RPMI7951 (cell line): ENCODE measurements at places on chromosomes 5 and 9. TPM values are rescaled to one million over a fixed set of nuclear protein-coding genes. Genes with fewer than 3 reads are reported as not detected.

DNA sequence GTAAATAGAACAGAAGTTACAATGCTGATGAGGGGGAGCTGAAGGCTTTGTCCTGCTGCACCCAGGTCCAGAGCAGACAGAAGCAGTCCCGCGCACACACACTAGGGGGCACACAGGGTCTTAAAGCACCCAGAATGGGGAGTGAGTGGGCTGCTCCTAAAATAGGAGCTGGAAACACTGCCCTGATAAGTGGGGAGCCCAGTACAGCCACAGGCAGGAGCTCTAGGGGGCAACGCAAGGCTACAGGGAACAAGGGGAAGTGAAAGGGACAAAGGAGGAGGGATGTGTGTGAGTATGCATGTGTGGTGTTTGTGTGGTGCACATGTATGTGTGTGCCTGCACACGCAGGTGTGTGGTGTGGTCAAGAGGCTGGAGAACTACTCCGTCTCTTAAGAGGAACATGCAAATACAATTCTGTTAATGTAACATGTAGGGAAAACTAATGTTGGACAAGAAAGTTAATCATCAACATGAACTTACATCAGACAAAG, 191.5 kb downstream of the ROR2 start:
- DNase-seq: peak; percentile 29

DNA sequence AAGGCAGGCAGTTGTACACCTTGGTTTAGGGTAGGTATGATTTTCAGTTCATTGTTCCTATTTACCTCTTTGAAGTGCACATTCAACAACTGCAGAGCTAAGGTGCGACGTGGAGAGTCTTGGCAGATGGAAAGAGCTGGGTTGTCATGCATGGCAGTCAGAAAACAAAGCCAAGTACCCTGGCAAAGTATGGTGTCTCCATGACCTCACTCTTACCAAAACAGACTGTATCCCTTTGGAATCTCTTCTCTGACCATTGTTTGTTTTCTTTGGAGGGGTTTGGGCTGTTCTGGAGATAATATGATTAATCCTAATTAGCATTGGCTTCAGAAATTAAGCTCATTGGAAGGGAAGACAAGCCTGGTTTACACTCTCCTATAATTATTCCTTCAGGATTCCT, 665.7 kb downstream of the DNAH5 start:
- DNase-seq: peak; percentile 35

CCDC107 gene
- 18.1 and 32.5 TPM in 2 replicates for total RNA-seq

GRCh38 chr5:143495821-143496275, 92.4 kb upstream of the NR3C1 start:
- peak; percentile 54 for DNase-seq

DNA sequence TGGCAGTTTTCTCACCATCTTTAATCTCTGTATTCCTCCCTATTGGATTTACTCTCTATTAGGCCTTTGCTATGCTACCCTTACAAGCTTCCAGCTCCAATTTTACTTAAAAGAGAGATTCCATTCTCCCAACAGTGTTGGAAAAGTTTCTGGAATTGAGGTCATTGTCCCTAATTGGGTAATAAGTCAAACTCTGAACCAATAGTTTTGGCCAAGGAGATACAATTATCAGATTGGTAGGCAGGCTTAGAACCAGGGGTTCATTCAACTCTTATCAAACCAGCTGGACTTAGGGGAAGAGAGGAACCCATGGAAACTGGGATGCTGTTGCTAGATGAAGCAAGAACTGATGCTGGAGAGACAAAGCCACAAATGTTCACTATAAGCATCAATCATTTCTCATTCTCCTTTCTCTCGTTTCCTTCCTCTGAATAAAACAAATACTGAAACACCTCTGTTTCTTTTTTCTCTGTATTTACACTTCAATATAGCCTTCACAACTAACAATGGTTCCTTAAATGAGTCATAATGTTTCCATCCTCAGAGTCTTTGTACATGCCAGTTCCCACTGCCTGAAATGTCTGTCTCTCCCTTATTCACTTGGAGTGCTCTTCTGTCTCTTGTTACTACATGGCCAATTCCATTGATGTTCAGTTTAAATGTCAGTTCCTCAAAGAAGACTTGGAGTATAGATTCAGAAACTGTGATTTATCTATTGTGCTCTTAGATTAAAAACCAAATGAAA, 587.3 kb downstream of the GABRG2 start:
- DNase-seq: no peak

DNA sequence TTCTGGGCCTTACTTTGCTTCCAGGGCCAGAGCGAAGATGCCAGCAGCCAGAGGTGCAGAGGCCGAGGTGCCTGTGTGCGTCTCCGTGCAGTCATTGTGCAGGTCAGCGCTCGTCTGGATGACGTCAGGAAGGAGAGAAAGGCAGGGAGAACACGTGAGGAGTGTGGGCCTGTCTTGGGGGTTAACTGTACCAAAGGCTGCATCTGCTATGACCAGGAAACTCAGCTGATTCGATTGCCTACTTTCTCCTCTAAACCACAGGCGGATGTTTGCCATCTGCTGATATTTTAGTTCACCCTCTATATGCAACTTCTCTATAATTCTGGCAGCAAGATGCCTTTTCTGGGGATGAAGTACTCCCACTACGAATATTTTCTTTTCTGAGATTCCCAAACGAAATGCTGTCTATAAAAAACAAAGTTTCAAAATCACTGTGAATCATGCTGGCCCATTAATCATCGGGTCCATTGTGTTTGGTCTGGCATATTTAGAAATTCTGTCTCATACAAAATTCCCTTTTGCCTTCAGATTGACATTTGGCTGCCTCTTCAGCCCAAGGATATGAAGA, 24.8 kb downstream of the PCSK1 start:
- peak; percentile 80 for DNase-seq

GRCh38 chr5:157327771-157328170, 61.8 kb downstream of the CYFIP2 start:
- DNase-seq: no peak

DNA sequence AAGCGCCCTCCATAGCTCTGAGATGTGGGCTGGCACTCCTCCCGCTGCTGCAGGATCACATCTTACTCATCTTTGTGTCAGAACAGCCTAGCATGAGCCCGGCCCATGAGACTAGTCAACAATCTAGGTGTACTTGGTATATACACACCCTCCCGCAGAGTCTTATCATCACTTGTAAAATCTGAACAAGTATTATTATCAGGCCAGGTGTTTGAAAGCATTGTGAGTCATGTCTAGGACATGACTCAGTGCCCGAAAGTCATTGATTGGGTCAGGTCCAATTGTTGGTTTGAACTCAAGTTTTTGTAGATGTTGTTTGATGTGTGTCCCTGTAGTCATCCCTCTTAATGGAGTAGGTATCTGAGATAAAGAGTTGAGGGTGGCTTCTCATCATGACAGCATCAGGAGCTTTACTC, 108.7 kb downstream of the CFAP90 start:
- DNase-seq: peak; percentile 49

DNA sequence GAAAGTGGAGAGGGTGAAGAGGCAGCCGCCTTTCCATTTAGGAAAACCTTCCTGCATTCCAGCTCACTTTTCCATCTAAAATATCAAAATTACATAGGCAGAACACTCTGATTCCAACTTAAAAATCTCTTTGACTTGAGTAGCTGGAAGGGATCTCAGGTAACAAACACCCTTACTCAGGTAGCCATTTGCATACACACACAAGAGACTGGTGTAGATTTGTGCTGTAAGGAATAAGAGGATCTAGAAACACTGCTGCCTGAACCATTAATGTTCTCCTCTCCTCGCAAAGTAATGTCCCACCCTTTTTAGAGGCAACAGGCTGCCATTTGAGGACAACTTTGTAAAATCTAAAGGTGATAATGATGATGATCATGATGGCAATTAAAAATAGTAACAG, 53.5 kb downstream of the BNC2 start:
- no peak for DNase-seq

OR1L1 gene
- total RNA-seq: not detected in 2 replicates

GBGT1 gene
- total RNA-seq: 0.59 and 1.3 TPM in 2 replicates

- no peak for DNase-seq
These were observed 510.9 kb upstream of the ZNF608 start for GRCh38 chr5:125257057-125257972.

CDC37L1 gene
- total RNA-seq: 11.8 and 15.0 TPM in 2 replicates

GRCh38 chr5:134642931-134643530, 5.6 kb upstream of the SEC24A start:
- no peak for DNase-seq

- DNase-seq: peak; percentile 3
These were observed 687 bp downstream of the LYSMD3 start for GRCh38 chr5:90528601-90529193.

GRCh38 chr5:160619381-160619780, 197.7 kb downstream of the PTTG1 start:
- DNase-seq: no peak

DROSHA gene
- total RNA-seq: 27.6 and 29.8 TPM in 2 replicates

DNA sequence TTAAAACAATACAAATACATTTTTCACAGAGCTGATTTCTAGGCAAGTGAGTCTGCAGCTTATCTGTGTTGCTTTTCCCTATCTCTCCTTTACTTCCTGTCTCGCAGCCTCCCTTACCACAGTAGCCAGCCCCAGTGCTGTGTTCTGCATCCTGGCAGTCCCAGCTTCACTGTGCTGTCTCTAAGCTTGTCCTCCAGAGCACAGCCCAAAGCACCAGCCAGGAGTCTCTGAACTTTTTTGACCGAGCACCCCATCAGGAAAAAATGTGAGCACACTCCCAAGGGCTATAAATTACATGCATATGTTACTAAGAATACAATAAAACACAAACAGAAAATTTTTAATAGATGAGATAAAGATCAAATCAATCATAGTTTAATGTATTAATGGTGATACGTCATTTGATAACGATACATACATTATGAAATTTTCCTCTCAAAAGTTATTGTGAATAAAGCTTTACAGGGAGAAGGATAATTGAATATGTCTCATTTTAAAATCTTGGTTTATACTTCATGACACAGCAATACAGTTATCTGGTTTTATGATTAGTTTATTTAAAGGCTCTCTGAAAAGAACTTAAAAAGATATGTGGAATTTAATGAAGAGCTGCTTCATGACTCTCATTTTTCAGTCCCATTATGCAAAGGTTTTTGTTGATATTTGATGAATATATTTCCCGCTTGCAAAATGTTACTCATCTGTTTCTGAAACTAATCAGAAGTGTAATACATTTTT, 7.3 kb upstream of the RHOBTB3 start:
- no peak for DNase-seq

- DNase-seq: no peak
These were observed 10.4 kb downstream of the GMCL2 start for GRCh38 chr5:178176791-178177190.

MVB12B gene
- total RNA-seq: 1.6 and 2.2 TPM in 2 replicates

NSG2 gene
- not detected in 2 replicates for total RNA-seq

- DNase-seq: no peak
These were observed 44.5 kb upstream of the NR3C1 start for GRCh38 chr5:143447983-143448382.

GRCh38 chr9:123599781-123600180, 243.8 kb downstream of the CRB2 start:
- DNase-seq: no peak

CDH12 gene
- total RNA-seq: 6.2 and 8.9 TPM in 2 replicates

DNA sequence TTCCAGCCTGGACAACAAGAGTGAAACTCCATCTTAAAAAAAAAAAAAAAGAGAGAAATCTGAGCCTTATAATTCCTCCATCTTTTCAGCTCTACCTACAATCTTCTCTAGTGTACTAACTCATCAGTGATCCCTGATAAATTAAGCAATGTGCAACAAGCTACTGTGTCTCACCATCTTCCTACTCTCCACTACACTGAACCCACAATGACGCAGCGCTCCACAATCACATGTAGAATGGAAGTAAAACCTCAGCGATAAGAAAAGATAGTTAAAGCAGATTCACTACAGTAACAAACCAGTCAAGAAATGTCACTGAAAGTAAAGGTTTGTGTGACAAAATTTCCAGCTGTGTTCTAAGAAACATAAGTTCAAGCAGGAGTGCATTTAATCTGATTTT, 13.5 kb downstream of the ABCA1 start:
- DNase-seq: no peak

TAF11L5 gene
- not detected in 2 replicates for total RNA-seq

DNA sequence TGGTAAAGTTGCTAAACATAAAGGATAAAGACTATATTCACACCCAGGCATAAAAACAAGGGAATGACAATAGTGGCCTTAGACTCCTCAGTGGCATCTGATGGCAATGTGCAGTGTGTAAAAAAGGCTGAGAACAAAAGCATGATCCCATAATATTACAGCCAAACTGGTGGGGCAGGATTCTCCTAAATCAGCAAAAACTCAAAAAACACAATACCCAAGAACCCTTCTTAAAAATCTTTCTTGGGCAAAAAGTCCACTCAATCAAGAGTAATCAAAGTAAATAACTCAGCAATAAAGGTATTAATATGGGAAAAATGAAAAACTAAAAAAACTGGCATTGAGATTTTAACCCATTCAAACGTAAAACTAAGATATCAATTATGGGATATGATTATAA, 1.6 kb upstream of the MOCS2 start:
- no peak for DNase-seq

- DNase-seq: no peak
These were observed 95.8 kb downstream of the AOPEP start for GRCh38 chr9:94822273-94822672.

NOL6 gene
- total RNA-seq: 12.9 and 13.2 TPM in 2 replicates

TTLL11 gene
- 0.60 and 2.0 TPM in 2 replicates for total RNA-seq

DNA sequence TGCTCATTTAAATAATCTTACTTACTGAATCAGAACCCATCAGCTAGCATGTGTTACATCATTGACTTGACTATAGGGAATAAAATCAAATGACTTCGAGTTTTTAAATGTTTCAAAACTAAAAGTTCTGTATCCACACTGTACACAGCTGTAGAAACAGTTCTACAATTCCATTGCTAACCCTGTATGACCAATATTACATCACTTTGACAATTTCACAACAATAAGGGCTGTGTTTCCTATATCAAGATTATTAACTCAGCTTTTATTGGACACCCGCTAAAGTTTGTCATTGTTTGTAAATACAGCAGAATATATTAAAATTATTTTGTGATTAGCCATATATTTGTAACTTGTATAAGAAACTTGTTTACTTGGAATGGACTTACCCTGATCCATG, 540.8 kb downstream of the PRELID2 start:
- no peak for DNase-seq

GRCh38 chr5:173451031-173451430, 122.8 kb upstream of the STC2 start:
- DNase-seq: peak; percentile 37

DNA sequence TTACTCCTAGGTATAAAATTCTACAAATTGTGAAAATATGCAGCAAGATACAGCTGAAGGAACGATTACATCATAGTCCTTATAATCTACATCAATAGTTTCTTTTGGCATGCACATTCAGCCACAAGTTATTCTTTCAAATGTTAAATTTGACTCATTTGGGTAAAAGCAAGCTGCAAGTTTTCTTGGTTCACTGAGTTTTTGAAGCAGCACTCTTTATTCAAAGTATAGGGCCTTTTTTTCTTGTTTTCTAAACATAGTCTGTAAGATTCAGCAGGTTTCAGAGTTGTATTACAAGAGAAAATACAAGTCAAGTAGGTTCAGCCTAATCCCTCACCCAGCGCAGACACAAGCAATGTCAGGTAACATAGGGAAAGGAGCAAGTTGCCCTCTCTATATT, 981.5 kb downstream of the PTPRD start:
- DNase-seq: no peak

DNA sequence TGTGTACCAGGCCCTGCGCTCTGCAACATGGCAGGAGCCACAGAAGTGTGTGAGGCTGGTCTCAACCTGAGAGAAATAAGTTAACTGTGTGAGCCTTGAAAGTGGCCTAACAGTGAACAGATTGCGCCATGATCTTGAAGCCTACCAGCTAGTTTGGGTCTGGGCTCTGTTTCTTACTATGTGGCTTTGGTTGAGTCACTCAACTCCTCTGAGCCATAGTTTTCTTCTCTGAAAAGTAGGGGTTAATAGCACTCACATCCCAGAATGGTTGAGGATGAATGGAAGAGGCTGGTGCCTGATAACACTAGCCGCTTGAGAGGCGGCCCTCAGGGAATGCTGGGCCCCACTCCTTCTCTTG, 121.5 kb downstream of the RGS3 start:
- DNase-seq: no peak
